ENCODE measurements at places on chromosomes 1 and 21.

DNA sequence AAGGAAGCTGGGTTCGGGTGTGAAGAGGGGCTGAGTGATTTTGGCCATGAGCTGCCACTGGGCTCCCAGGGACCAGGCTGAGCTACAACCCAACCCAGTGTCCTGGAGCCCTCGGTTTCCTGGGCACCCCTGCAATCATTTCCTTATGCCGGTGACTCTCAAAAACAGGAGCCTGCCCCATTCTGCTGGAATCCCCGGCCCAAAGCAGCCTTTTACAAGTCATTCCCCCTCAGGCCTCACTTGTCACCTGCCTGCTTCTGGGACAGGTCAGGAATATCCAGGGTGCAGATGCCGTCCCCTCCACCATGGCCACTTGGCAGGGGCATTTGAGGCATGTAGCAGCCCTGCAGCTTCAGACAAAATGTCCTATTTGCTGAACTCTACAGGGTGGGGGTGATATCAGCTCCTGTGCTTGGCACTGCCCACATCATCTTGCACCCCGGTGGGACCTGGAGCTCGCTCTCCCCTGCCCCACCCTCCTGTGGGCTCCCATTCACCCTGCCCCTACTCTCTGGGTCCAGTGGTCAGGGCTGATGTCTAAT lies 30.0 kb downstream of the CDK18 start:
- DNase-seq, result no peak

GRCh38 chr21:18204931-18205330 lies 39.7 kb upstream of the CHODL start:
- DNase-seq, result peak; percentile 15

GRCh38 chr1:225454733-225455132 lies 26.9 kb upstream of the LBR start:
- peak; percentile 33 for DNase-seq

GRCh38 chr1:230376296-230376695 lies 49.8 kb downstream of the PGBD5 start:
- DNase-seq, result no peak

DNA sequence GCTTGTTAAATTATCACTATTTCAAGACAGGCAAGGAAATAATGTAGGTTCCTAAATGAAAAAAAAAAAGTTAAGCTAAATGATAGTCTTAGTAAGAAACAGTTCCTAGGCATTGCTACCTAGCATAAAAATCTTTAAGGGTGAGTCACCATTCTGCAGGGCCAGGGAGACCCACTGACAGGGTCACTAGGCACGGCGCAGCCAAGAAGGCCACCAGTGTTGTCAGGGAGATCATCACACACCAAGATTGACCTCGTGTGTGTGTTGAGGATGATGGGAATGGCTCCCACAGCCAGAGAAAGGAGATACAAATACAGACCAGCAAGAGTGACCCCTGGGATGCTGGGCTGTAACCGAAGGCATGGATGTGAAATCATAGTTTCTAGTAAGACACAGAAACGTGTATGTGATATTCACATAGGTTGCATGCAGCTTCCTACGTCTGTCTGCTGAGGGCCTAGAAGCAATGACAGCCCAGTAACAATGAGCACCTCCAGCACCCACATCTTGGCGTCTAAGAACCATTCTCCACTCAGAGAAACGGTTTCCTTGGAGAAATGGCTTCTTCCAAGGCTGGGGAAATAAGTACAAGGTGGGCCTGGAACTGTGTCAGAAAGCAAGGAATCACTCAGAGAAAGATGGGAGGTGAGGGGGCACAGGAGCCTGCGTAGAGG lies 29.1 kb downstream of the RIPK4 start:
- DNase-seq, result no peak

Data from NCI-H226 (cell line).